ENCODE measurements at places on chromosomes 2 and 18.

DNA sequence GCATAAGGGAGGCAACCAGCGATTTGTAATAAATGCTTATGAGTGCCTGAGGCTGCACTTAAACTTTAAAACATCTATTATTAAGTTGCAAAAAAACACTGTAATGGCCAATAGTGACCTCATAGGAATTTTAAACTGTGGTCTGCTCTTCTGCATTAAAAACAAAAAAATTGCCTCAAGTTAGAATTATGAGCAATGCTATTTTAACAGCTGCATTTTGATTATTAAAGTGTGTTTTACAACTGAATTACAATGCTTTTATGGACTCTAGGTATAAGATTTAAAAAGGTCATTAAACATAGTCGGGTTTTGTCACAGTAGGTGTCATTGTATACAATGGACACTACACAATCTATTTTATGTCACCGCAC is 528.7 kb upstream of the FANCL start:
- DNase-seq = no peak

DNA sequence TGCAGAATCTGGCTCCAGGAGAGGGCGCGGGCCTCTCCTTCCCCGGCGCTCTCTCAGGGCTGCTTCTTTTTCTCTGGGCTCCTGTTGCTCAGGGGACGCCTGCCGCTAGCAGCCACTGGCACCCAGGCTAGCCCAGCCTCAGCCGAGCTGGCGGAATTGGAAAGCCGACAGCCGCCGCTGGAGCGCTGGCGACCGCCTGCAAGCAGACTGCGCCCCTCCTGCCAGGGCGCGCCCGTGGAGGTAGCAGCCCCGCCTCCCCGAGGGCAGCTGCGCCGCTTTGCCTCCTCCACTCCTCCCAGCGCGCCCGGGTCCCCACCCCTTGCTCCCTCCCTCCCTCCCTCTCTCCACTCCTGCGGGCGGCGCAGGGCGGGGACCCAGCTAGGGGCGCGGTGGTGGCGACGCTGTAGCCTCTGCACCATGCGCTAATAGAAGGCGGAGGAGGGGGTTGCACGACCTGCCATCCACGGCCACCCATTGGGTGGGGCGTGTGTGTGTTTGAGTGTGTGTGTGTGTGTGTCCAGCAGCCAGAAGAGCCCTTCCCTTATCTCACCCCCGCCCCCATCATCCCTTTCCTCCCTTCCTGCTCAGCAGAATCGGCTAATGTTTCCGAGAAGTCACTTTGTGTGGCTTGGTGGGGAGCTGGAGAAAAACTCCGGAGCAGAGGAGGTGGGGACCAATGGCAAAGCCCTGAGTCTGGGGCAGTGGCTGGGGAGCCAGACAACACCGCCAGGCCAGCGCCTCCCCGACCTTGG is at the start of gene SCN9A:
TSS of gene SCN9A (minus strand) at position 209 of the 752 bp plus-strand sequence. CDS start 64,188 bp downstream, outside the sequence.
- DNase-seq = no peak

DNA sequence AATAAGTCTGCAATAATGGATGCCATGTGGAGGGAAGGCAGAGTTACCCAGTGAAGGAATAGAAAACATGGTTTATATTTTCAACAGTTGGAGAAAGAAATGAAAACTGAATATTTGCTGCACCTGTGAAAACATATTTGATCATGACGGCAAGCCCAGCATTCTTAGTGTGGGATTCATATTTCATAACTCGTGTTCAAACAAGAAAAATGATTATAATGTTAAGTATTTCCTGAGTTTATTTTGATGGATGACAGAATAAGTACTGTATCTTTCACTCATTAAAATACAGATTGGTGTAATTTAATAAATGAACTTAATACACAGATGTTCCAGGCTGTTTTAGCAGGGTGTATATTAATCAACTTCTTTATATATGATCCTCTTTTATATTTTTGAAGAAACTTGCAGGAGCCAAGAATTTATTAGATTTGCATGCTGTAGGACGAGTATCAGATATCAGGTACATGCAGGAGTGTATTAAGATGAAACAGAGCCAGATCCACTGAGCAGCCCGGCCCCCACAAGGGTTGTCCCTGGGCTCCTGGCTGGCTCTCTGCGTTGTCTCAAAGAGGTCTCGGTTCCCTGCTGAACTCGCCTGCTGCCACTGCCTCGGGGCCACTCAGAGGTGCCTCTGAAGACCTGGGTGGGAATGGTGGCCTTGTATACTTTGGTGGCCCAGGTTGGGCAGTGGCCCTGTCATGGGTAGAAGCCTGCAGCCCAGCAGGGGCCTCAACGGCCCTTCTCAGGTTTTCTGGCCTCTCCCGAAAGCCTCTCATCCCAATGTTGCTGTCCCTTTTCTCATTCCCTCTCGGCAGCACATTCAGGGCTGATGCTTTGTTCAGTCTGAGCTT is 95.0 kb upstream of the LDAH start:
- no peak for DNase-seq

DNA sequence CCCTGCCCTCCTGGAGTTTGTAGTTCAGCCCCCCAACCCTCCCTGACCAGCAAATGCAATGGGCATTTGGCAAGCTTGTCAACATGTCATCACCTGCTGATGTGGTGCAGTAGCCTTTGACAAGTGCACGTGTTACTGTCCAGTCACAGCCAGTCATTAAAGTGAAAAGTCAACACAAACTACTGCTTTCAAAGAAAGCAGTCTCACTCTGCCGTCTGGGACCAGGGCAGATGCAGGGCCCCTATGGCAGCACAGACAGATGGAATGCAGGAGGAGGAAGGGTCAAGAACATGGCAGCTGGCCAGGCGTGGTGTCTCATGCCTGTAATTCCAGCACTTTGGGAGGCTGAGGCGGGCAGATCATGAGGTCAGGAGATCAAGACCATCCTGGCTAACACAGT is 222.4 kb upstream of the OSR1 start:
- no peak for DNase-seq

- no peak for DNase-seq
Measured at GRCh38 chr18:28063926-28064325, 113.0 kb downstream of the CDH2 start.

- DNase-seq = no peak
Measured at GRCh38 chr2:231008131-231008530, 12.2 kb downstream of the SPATA3 start.

DNA sequence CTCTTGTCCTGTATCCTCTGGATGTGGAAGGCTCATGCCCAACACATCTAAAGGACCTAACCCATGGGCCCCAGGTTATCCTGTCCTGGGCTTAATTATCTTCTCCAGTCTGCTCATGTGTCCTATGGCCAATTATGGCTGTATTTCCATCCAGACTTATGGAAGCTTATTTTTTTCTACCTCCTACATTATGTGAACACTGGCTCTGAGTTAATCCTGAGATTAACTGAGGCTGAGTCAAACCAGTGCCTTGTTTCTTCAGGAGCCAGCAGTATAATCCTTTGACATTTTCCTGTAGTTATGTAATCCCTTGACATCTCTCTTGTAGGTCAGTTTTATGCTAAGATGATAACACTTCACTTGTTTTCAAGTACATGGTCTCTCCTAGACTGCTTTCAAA is 213.6 kb downstream of the PMAIP1 start:
- DNase-seq = no peak

DNA sequence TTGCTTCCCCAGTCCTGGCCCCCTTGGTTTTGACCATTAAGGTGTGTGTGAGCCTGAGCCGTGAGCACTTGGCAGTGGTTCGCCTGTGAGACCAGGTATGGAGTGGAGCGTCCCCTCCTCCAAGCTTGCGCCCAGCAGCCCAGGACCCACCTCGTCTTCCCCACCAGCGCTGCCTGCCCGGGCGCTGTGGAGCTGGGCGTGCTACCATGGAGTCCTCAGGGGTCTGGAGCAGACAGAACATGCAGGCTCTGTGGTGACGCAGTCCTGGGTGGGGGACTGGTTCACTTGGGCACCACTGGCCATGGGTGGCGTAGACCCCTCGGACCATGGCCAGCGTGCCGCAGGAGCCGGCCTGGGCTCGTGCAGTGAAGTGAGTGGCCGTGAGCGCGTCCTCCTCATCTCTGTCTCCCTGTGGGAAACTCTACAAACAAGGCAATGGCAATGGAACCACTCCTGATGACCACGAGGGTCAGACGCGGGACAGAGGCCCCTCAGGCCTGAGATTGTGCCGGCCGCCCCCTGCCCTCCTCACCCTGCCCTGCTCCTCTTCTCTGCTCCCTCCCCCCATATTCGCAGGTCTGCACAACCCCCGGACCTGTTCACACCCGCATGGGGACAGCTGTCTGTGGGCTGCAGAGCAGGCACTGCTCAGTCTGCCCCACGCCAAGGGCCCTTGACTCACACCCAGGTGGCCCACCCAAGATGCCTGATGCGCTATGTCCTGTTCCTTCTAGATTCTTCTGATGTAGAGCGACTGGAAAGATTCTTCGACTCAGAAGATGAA is 15.0 kb downstream of the DTYMK start:
- no peak for DNase-seq

All from brain pericyte (primary cell).